ENCODE measurements at places on chromosomes 12 and 14.

GRCh38 chr12:47736877-47737676 is 11.8 kb upstream of the ENDOU start:
- no peak for DNase-seq

- peak; percentile 4 for DNase-seq
Measured at GRCh38 chr14:21902561-21903181, 229.1 kb upstream of the OR4E1 start.

- no peak for DNase-seq
Measured at GRCh38 chr14:94244182-94244581, 48.9 kb downstream of the SERPINA10 start.

DNA sequence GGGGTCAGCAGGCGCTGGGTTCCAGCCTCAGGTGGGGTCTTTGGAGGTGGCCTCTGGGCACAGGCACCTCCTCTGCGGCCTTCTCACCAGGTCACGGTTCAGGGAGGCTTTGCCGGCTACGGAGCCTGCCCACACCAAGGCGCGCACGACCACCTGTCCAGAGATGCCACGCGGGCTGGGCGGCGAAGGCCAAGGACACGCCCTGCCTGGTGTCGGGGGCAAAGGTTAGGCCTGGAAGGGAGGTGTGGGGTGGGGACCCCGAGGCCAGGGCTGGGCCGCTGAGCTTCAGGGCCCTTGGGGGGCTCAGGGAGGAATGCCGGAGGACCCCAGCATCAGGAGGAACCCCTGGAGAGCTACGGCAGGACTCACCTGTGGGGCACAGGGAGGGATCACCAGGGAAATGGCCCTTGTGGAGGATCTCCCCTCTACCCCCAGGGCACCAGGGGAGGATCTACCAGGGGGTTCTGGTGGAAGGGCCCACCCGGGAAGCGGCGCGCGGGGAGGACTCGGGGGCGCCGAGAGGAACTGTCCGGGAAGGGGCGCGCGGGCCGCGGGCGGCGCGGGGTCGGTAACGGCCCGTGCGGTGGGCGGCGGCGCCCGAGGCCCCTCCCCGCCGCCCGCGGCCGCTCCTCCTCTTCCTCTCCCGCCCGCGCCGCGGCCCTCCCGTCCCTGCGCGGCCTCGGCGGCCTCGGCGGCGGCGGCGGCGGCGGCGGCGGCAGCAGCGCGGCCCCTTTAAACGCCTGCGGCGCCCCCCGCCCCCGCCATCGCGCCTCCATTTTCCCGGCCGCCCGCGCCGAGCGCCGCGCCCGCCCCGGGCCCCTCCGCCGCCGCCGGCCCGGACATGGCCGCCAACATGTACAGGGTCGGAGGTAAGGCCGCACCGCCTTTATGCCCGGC is at the start of gene MTA1:
MTA1 (plus strand) TSS at position 633 of the 897 bp plus-strand sequence; CDS start at position 842, 209 bp downstream.
- DNase-seq: peak; percentile 41

DNA sequence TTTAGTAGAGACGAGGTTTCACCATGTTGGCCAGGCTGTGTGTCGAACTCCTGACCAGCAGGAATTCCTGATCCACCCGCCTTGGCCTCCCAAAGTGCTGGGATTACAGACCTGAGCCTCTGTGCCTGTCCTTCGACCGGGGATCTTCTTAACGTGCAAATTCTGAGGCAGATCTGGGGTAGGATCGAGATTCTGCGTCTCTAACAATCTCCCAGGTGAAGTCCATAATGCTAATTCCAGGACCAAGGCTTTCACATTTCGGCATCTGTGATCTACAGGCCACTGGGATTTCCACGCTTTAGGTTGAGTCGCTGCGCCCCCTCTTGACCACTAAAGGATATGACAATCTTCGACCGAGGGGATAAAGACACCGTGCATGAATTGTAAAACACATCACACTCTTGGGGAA is 24.8 kb downstream of the FOS start:
- DNase-seq: no peak

DNA sequence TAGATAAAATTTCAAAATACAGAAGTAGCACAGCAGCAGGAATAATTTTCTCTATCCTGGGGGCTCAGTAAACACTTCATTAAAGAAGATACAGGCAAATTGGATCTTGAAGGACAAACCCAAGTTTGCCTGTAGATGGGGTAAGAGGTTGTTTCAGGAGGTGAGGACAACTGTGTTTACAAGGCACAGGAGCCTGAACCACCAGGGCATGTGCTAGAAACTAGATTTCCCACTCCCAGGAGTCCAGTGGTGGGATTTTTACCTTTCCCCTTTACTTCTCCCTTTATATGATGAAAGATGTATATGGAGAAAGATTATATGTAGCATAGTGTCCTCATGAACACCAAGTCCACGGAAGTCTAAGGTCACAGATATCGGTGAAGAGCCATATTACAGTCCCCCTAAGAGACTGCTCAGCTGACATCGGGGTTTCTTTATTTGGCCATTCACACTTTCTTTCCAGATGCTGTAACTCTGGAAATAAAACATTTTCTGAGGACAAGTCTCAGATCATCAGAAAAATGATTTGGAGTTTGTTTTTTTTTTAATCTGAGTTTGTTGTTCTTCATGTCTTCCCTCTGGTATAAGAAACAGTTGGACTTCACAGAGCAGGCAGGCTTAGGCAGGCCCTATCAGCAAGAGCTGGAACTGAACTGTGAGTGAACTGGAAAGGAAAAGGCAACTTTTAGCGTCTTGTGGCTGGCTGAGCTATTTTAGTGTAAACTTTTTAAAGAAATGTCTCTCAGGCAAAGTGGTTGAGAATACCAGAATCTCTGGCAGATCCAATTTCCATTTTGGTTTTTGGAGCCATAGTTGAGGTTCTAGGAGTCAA is 8.0 kb upstream of the EVL start:
- DNase-seq: no peak

DNA sequence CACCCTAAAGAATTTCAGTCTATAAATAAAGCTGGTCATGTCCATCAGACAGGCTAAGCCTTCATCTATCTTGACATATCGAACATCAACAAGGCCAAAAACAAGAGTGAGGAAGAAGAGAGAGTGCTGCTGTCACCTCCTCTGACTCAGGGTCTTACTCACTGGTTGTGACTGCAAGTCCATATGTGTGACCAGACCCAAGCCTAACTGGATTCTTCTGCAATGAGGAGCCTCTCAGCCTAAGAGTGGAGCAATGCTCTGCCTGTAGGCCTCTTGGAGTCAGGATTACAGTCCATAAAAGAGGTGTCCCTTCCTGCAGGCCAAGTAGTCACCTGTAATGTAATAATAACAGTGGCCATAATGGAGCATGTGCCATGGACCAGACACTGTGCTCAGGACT is 121.2 kb upstream of the SLC35F4 start:
- DNase-seq: no peak

DNA sequence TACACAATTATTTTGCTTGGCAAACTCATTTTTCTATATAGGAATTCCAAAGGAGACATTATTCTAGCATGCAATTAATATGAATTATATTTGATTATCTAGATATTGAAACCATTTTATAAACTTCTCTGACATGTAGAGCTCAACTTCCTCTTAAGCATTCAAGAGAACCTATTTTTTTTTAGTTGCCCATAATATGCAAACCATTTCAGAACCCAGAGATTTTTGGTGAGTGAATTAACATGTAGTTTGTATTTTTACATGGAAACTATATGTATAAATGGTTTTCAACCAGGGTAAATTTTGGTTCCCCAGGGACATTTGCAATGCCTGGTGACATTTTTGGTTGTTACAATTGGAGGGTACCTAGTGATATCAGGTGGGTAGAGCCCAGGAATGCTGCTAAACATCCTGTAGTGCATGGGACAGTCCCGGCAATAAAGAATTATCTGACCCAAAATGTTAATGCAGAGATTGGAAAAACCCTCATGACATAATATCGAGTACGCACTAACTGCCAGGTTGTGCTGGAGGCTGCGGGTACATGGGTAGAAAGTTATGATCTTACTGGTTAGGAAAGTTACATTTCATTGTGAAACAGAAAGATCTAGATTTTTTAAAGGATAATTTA is 338.9 kb upstream of the GARIN2 start:
- no peak for DNase-seq

- DNase-seq: no peak
Measured at GRCh38 chr12:116697716-116698115, 40.2 kb downstream of the SPRING1 start.

- DNase-seq: no peak
Measured at GRCh38 chr14:104428860-104429259, 150.7 kb upstream of the C14orf180 start.

DNA sequence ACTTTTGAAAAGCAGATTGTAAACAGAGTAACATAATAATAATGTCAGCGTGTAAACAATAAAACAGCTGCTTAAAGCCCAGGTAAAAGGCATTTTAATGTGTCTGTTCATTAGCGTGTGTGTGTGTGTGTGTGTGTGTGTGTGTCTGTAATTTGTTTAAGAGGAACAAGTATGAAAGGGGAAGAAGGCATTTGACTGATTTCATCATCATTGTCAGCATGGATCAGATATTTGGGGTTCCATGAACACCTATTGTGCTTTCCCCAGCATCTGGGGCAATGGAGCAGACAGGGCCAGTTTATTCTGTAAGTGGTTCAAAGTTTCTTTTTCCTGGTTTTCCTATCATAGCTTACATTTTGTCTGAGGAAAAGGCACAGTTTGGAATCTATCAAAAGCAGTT is 28.9 kb downstream of the SLC25A21 start:
- DNase-seq: no peak

GRCh38 chr12:132023658-132024057 is 73.9 kb downstream of the EP400 start:
- DNase-seq: no peak
